ELR (cell line): ENCODE measurements at places on chromosomes 16 and 17.

GRCh38 chr17:13646969-13647542 lies 45.3 kb upstream of the HS3ST3A1 start:
- no peak for DNase-seq

DNA sequence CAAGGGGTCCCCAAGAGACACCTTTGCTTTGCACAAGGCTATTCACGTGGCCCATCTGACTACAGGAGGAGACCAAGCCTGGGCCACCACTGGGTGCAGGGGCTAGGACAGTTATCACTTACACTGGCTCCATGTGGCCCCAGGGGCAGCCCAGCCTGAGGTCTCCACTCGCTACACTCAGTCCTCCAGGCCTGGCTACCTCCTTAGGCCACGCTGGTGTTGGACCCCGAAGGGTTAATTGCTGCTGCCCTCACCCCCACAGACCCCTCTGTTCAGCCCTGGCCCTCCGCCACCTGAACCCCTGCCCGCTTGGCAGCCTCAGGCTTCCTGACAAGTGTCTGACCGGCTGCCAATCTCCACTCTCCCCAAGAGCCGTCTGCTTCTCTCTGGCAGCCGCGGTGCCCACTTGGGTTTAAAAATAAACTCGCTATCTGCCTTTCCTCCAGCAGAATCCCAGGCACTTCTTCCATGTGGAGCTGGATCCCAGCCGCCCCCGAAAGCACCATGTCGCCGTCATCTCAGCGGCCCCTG lies 27.8 kb downstream of the ADAM11 start:
- no peak for DNase-seq

DNA sequence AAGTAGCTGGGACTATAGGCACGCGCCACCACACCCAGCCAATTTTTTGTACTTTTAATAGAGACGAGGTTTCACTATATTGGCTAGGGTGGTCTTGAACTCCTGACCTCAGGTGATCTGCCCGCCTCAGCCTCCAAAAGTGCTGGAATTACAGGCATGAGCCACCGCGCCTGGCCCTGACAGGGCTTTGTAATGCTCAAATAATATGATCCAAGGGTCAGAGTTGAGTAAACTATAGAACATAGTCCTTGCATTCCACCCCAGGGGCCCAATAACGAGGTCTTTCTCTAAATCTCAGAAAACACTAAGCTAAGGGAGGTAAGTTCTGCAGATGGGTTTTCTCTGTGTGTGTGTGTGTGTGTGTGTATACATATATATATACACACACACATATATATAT lies 5.8 kb upstream of the MEOX1 start:
- peak; percentile 19 for DNase-seq

GRCh38 chr17:77145612-77146245 lies 5.0 kb downstream of the SEC14L1 start:
- DNase-seq: peak; percentile 74

GRCh38 chr16:88066234-88066633 lies 115.0 kb downstream of the BANP start:
- no peak for DNase-seq

DNA sequence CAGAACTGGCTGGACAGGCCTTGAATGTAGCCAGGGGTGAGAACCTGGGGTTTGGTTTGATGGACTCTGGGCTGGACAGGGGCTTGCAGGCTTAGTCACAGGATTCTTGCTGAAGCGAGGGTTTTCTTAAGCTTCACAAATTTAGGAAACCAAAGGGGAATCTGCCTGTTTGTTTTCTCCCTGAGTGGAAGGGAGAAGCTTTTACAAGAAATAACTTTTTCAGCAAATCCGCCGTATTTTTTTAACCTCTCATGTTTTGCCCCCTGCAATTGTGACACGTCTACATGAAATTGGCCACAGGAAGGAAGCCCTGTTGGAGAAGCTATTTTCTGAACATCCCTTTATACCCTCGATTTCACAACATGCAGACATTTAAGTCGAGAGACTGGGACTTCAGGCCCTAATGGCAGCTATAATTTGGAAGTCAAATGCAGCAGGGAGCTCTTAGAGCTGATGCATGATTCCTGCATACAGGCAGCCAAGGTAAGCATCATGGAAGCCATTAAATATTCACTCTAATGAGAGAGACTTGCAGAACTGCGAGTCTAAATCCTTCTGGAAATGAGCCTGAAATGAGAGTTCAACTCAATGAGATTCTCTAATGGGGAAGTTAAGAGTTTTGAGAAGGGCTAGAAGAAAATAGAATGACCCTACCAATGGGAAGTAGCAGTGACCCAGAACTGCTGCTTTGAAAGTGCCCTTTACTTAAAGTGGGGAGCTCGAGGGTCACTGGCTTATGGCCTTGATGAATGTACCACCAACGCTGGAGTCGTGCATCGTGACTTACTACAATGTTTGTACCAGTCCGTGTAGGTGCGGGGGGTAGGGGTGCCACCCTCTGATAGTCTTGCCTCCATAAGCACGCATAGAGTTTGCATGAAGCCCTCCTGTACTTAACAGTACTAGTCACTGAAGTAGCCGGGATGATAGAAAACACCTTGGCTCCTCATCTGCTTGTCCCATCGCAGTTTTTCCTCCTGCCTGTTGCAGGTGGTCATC lies 45.1 kb upstream of the IRF8 start:
- no peak for DNase-seq

DNA sequence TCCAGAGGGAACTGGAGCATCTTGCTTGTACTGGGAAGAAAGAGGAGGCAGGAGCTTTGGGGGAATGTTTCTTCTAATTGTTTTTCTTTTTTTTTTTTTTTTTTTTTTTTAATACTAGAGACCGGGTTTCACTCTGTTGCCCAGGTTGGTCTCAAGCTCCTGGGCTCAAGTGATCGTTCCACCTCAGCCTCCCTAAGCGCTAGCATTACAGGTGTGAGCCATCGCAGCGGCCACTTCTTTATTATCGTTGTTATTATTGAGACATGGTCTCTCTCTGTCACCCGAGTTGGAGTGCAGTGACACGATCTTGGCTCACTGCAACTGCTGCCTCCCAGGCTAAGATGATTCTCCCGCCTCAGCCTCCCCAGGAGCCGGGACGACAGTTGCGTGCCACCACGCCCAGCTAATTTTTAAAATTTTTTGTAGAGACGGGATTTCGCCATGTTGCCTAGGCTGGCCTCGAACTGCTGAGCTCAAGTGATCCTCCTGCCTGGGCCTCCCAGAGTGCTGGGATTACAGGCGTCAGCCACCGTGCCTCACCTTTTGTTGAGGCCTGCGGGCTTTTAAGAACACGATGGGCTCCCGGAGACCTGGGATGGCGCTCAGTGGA lies 137.3 kb upstream of the GSE1 start:
- DNase-seq: no peak

GRCh38 chr16:48430890-48431289 lies 45.7 kb upstream of the SIAH1 start:
- DNase-seq: no peak

DNA sequence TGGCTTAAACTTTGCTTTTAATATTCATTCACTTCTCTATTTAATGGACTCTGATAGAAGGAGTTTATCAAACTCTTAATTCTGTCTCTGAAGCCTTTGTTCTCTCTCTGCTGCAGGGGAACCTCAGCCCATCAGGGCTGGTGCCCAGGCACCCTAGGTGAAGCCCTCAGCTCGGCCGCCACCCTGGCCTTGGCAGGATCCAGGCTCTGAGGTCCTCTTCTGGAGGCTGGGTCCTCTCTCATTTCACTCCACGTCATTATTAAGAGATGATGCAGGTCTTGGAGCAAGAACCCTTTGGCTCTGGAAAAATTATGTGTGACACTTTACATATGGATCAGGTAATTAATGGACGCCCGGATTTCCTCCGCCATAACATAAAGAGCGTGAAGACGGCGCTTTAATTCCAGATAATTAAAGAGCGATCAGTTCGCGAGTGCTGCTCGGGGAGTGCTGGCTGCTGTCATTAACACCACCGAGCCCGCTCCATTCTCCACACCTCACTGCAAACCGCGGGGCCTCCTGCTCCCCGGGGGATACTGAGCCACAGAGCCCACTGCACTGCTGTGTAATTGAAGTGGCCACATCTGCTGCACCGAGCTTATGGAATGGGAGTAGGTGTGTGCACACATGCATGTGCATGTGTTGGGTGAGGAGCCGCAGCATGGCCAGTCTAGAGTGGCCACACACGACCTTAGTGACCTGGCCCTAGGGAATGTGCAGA lies 259.4 kb upstream of the TNRC6C start:
- no peak for DNase-seq

- no peak for DNase-seq
Measured at GRCh38 chr17:74449306-74449705, 17.1 kb upstream of the CD300A start.

- DNase-seq: peak; percentile 76
Measured at GRCh38 chr16:81567987-81568748, 123.6 kb downstream of the CMIP start.

DNA sequence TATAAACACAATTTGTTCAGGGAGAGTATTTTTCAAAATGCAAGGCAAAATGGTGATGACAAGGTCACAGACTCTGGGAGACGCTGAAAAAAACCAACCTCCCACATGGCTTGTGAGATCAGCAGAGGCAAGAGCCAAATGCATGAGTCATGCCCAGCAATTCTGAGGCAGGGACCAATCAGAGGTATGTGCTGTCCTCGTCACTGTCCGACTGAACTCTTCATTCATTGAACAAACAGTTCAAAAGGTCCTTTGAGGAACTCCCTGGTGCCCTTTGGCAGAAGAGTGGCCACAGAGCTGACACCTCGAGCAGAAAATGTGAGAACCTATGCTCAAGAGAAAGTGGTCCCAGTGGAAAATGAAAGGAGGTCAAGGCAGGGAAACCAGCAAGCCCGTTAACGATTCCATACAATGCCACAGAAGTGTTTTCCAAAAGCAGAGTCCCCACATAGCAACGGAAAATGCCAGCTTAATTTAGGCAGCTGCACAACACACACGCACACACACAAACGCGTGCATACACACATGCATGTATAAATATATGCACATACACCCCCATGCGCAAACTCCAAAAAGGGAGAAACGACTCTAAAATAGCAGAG lies 50.9 kb downstream of the CDH11 start:
- DNase-seq: peak; percentile 80

DNA sequence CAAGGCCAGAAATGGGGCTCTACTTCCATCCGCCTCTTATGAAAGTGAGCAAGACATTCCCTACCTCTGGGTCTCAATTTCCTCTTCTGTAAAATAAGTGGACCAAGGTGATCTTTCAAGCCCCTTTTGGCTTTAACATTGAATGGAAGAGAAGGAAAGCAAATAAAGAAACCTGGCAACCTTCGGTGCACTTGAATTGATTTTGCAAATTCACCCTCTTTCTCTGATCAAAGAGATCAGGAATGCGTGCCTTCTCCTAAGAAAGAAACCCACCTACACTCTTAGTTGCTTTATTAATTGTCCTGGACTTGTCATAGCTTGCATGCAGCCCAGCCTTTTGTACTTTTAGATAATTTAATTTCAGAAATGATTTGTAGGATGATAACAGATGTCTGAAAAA lies 3.0 kb downstream of the MSI2 start:
- DNase-seq: no peak

GRCh38 chr16:66588981-66589713 lies 9.9 kb downstream of the CMTM2 start:
- peak; percentile 62 for DNase-seq

- DNase-seq: peak; percentile 99
Measured at GRCh38 chr16:58629733-58630640, at the start of gene CNOT1. Gene CNOT1 (minus strand): TSS chr16:58629826. CDS start chr16:58599337, 30,489 bp downstream.

- DNase-seq: no peak
Measured at GRCh38 chr17:42289611-42290181, 1.4 kb downstream of the STAT5A start.

DNA sequence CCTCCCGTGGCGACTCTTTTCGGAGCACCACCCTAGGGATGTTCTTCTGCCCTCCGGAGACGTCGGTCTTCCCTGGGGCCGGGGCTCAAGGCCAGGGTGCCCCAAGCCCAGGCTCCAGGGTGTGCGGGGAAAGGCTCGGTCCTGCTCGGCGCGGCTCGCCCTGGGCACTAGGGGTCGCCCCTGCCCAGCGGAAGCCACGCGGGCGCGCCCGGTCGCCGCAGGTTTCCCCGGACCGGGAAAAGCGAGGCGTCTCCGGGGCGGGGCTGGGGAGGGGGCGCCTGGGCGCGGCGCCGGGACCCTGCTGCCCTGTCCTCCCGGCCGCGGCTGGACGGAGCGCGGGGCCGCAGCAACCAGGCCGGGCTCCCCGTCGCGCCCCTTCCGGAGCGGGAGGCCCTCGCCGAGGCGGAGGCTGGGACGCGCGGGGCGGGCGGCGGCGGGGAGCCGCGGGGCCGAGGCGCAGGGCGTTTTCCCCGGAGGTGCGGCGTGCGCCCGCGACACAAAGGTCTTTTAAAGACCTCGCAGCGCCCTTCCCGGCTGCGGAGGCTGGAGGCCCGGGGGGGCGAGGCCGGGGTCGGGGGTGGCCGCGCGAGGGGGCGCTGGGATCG lies 76.4 kb downstream of the MRC2 start:
- peak; percentile 80 for DNase-seq

DNA sequence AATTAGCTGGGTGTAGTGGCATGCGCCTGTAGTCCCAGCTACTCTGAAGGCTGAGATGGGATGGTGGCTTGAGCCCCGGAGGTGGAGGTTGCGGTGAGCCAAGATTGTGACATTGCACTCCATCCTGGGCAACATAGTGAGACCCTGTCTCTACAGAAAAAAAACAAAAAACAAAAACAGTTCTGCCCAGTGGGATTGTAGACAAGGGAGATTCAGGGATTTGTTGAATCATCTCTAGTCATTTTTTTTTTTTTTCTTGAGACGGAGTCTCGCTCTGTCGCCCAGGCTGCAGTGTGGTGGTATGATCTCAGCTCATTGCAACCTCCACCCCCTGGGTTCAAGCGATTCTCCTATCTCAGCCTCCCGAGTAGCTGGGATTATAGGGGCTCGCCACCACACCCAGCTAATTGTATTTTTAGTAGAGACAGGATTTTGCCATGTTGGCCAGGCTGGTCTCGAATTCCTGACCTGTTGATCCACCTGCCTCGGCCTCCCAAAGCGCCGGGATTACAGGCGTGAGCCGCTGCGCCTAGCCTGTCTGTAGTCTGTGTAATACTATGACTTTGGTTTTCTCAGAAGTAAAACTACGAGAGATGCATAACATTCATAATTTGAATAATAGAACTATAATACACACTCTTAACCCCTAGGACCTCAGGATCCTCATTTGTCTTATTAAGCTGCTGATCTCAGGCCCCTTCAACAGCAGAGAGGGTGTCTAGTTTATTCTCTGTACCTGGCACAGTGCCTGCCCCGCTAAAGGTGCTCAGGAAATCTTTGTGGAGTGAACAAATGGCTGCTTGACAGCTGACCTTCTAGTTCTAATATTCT lies 1.4 kb downstream of the TEN1 start:
- peak; percentile 28 for DNase-seq

GRCh38 chr17:45231481-45232116 lies 9.9 kb downstream of the FMNL1 start:
- DNase-seq: peak; percentile 58
